Spleen (tissue), 13 donors: ENCODE measurements at places on chromosomes 11 and 22. TPM values are rescaled to one million over a fixed set of nuclear protein-coding genes. Genes with fewer than 3 reads are reported as not detected.
A peak's percentile ranks its signal among the peaks of the same experiment; 100 is the strongest.

DNA sequence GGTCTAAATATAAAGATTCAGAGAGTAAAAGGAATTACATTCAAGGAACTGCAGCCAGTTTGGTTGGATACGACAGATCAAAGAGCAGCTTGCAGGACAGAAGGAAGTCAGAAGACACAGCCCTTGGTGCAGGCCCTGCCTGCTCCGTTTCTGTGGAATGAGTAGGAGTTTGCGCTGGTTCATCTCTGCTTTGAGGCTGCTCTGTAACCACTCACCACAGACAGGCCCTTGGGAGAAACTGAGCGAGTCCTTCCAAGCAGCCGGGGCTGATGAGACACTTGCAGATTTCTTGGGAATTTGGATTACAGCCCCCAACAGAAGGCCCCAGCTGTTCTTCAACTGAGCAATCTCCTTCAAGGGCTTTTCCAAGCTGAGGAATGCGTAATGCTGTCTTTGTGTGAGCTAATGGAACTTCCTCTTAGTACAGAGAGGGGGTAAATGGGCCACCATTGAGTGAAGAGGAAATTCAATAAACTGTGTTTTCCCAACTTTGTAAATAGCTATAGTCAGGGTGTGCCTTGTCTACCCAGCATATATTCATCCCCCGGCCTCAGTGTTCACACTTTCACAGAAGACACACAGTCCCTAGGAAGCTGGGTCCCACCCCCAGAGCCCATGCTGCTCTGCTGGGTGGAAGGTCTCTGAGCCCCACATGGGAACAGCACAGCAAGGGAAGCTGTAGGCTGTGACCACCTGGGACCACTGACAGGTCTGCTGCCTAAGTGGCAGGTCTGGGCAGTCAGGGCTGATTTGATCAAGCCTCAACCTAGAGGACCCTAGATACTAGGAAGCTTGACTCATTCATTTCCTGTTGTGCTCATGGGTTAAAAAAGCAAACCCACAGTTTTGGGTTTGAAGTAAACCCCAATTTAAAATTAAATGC lies 16.6 kb downstream of the IL10RA start:
- DNase-seq = peak; percentile 83

SLC6A5 gene
- polyA plus RNA-seq = not detected

DNA sequence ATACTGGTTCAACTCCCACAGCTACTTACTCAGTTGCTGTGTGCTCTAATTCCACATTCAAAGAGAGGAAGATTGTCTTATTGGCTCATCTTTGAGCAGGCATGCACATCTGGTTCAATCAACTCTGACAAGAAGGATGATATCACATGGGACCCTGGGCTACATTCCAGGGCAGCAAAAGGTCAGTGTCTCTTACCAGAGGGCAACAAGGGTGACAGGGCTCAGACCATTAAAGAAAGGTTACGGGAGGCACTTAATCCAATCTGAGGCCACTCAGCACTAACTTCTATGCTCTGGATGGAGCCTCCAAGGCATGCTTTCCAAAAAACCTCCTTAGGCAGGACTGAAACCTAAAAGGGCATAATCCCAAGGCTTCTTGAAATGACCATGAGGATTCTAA lies 549.4 kb upstream of the API5 start:
- no peak for DNase-seq

DNA sequence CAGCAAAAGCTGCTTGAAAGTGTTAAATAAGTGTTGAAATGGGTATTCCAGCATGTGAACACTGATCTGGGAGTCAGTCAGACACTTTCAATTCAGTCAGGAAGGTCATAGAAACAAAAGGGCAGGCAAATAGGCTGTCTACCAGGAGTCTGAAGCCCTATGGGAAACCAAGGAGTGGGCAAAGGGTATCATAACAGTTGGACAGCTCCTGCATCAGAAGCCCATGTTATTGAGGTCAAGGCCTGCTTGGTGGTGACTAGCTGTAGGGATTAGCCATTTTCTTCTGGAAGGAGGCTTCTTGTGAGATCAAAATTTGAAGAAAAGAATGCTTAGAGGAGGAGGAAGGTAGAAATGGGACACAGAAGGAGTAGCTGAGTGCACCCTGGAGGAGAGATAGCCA lies 97.3 kb downstream of the STIM1 start:
- no peak for DNase-seq

DNA sequence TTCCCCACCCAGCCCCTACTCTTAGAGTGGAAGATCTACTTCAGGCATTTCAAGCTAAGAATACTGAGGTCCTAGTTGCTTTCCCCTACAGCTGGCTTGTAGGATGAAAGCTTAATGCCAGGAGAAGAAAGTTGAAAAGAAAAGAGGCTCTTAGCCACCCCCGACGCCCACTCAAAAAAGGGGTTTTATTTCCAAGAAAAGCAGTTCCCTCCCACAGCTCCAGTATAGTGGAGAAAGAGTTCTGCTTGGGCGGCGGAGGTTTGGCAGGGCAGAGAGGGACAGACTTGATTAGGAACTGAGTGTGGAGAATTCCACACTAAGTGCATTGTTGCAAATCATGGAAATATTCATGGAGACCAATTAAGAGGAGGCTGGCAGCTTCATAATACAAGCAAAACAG lies 470.9 kb downstream of the ETS1 start:
- no peak for DNase-seq

- no peak for DNase-seq
These were observed 137.6 kb downstream of the MAML2 start for GRCh38 chr11:96205460-96205809.
